ENCODE measurements at places on chromosomes 12 and 14. TPM values are rescaled to one million over a fixed set of nuclear protein-coding genes. Genes with fewer than 3 reads are reported as not detected.

PIWIL1 gene
- total RNA-seq, result not detected

TAS2R8 gene
- total RNA-seq, result not detected

DNA sequence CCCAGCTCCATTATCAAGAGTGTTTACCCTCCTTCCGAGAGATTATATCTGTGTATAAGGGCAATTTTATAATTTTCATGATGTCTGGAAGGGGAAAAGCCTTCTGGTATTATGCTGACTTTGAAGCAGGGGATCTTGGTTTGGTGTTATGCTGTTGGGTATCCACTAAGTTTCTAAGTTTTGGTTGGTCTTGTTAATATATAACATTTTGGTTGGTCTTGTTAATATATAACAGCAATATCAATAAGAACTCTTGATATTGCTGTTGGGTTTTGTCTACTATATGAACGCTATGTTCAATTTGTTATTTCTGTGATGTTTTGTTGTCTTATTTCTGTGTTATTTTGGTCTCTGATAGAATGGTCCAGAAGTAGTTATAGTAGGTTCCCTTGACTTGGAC is 349.2 kb upstream of the LRFN5 start:
- DNase-seq, result no peak

- no peak for DNase-seq
Observed at GRCh38 chr12:8491646-8492530, 21.4 kb upstream of the CLEC4D start.

- DNase-seq, result no peak
Observed at GRCh38 chr12:100083308-100083707, 59.4 kb downstream of the BLTP3B start.
